ENCODE measurements at places on chromosomes 6 and 20. TPM values are rescaled to one million over a fixed set of nuclear protein-coding genes. Genes with fewer than 3 reads are reported as not detected.

Gene DEF6
- 0.86 TPM for total RNA-seq

DNA sequence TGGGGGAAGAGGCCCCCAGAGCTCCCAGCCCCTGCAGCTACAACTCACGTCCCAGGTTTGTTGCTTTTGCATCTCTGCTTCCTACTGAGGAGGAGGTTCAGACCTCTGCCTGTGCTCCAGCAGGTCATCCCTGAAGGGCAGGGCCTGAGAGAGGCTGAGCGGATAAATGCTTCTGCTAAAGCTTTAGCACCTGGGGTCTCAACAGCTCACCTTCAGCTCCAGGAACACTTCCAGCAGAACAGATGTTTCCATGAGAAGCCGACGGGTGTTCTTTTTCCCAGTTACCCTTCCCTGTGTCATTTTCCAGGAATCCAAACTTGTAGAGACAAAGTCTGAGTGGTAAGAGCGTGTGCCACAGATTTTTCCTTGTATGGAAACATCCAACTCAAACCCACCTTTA is 208.8 kb downstream of the TBC1D7 start:
- H3K36me3 ChIP-seq: no peaks in the 10 kb centered on the region
- no peak overlapping the region for H3K4me3 ChIP-seq
- H3K27ac ChIP-seq: no peak overlapping the region
- peaks cover 12% of the 10 kb centered on the region for H3K4me1 ChIP-seq
- no peak for DNase-seq

GRCh38 chr6:108164815-108165706 is 761 bp upstream of the NR2E1 start:
- no peak overlapping the region for H3K27ac ChIP-seq
- H3K27me3 ChIP-seq: peaks cover 100% of the 10 kb centered on the region
- no peak overlapping the region for H3K4me3 ChIP-seq
- H3K36me3 ChIP-seq: no peaks in the 10 kb centered on the region
- no peak for DNase-seq
- H3K4me1 ChIP-seq: peaks cover 50% of the 10 kb centered on the region

GRCh38 chr6:579339-579738 is 77.6 kb downstream of the HUS1B start:
- H3K4me3 ChIP-seq: no peak overlapping the region
- peaks cover 18% of the 10 kb centered on the region for H3K36me3 ChIP-seq
- H3K27ac ChIP-seq: no peak overlapping the region
- H3K27me3 ChIP-seq: no peaks in the 10 kb centered on the region
- peaks cover 10% of the 10 kb centered on the region for H3K4me1 ChIP-seq

DNA sequence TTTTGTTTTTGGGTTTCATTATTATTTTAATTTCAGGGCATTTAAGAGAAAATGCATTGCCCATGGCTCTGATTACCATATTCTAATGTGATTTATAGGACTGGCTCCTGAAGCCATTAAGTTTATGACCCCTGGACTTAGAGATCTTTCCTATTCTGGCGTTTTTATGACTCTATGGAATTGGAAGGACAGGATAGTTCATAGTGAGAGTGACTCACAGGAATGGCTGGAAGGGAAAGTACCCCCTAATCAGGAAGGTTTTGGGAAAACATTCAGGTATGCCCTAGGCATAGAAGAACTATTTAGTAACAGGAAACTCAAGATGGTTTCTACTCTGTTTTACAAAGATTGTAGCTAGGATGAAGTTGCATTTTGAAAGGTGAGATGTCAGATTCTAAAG is 108.6 kb upstream of the SLC2A12 start:
- no peaks in the 10 kb centered on the region for H3K36me3 ChIP-seq
- H3K4me3 ChIP-seq: no peak overlapping the region
- H3K27me3 ChIP-seq: no peaks in the 10 kb centered on the region
- DNase-seq: no peak

- H3K36me3 ChIP-seq: peaks cover 38% of the 10 kb centered on the region
- peak overlapping the region; percentile 77 for H3K4me3 ChIP-seq
- no peak for DNase-seq
- H3K27ac ChIP-seq: peak overlapping the region; percentile 100
- peaks cover 35% of the 10 kb centered on the region for H3K4me1 ChIP-seq
Measured at GRCh38 chr6:31702405-31702818, 712 bp downstream of the ABHD16A start.

Gene UST
- total RNA-seq: 1.6 TPM

DNA sequence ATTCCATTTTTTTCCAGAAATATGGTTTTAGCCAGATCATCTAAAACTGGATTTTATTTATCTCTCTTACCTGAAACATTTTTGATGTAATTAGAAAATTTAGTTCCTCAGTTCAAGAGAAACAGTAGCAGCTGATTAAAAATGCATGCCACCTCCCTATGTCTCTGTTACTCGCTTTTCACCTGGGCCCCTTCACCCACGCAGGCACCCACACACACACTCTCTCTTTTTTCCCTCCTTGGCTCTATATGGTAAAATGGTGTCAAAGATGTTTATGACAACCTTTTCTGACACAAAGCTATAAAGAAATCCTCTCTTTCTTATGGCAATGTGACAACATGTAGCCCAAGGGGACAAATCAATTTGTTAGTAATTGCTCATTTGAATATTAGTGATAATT is 5.8 kb upstream of the SGK1 start:
- H3K36me3 ChIP-seq: no peaks in the 10 kb centered on the region
- no peak overlapping the region for H3K4me3 ChIP-seq
- H3K27ac ChIP-seq: no peak overlapping the region
- H3K4me1 ChIP-seq: peaks cover 3% of the 10 kb centered on the region
- no peak for DNase-seq

DNA sequence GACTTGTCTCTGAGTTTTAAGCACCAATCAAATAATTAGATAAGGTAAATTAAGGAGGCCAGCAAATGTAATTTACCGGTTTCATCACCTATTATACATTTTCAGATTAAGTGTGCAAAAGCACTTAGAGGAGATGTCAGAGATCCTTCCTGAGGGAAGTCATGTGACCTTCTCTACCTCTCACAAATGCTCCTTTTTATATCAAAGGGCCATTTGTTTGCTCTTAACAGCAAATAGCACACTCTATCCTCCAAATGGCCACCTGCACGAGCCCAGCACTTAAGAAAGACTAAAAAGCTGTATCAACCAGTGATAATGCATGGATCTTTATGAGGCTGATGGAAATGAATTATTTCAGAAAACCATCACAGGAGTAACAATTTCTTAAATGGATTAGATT is 149.4 kb downstream of the ELOVL4 start:
- H3K27me3 ChIP-seq: no peaks in the 10 kb centered on the region
- H3K36me3 ChIP-seq: no peaks in the 10 kb centered on the region
- no peak overlapping the region for H3K27ac ChIP-seq
- H3K4me1 ChIP-seq: no peaks in the 10 kb centered on the region

- no peaks in the 10 kb centered on the region for H3K4me1 ChIP-seq
- H3K27ac ChIP-seq: peak overlapping the region; percentile 71
- no peaks in the 10 kb centered on the region for H3K36me3 ChIP-seq
- H3K4me3 ChIP-seq: peak overlapping the region; percentile 56
- DNase-seq: peak; percentile 75
Measured at GRCh38 chr6:1554476-1555310, 55.0 kb upstream of the FOXC1 start.

GRCh38 chr6:14792118-14792955 is 453.5 kb upstream of the JARID2 start:
- no peak overlapping the region for H3K4me3 ChIP-seq
- H3K36me3 ChIP-seq: no peaks in the 10 kb centered on the region
- DNase-seq: no peak
- no peaks in the 10 kb centered on the region for H3K4me1 ChIP-seq
- H3K27me3 ChIP-seq: no peaks in the 10 kb centered on the region

DNA sequence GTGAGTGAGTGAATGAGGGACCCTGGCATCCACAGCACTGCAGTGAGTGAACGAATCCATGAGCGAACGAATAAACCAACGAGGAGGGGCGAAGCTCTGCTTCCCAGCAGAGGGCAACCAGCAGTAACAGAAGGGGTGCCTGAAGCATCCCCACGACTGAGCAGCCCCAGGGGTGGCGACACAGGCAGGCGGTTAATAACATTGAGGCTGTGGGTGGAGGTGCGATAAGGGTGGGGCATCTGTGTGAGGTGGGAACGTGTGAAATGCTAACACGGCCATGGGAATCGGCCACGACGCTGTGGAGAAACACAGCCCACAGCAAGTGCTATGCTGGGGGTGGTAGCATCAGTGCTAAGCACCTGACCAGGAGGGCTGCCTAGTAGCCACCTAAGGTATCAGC is 75.9 kb downstream of the TAF4 start:
- no peak overlapping the region for H3K4me3 ChIP-seq
- DNase-seq: no peak
- no peak overlapping the region for H3K27ac ChIP-seq
- no peaks in the 10 kb centered on the region for H3K4me1 ChIP-seq
- H3K27me3 ChIP-seq: no peaks in the 10 kb centered on the region

- no peak overlapping the region for H3K4me3 ChIP-seq
- peak overlapping the region; percentile 79 for H3K27ac ChIP-seq
- H3K27me3 ChIP-seq: no peaks in the 10 kb centered on the region
- H3K36me3 ChIP-seq: no peaks in the 10 kb centered on the region
Measured at GRCh38 chr20:63639093-63639975, 12.4 kb upstream of the GMEB2 start.

DNA sequence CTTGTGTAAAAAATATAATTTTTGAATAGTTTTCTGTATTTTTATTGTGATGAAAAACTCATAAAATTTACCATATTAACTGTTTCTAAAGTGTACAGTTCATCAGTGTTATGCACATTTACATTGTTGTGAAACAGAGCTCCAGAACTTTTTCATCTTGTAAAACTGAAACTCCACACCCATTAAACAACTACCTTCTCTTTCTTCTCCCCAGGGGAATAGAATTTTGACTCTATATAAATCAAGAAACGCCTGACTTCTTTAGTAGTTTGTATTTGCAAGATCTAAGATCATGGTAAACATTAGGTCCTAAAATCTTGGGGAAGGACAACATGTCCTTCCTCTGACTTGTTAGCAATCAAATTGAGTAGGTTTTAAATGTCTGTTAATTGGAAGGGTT is 9.1 kb downstream of the ANKRD66 start:
- no peak overlapping the region for H3K27ac ChIP-seq
- H3K36me3 ChIP-seq: no peaks in the 10 kb centered on the region
- DNase-seq: no peak
- H3K4me3 ChIP-seq: no peak overlapping the region
- no peaks in the 10 kb centered on the region for H3K4me1 ChIP-seq
